ENCODE measurements at places on chromosomes 2 and 18.

- peak; percentile 16 for DNase-seq
These were observed 50.7 kb downstream of the TRAPPC12 start for GRCh38 chr2:3430172-3430571.

GRCh38 chr2:47833516-47833968, 50.6 kb downstream of the MSH6 start:
- DNase-seq = no peak

DNA sequence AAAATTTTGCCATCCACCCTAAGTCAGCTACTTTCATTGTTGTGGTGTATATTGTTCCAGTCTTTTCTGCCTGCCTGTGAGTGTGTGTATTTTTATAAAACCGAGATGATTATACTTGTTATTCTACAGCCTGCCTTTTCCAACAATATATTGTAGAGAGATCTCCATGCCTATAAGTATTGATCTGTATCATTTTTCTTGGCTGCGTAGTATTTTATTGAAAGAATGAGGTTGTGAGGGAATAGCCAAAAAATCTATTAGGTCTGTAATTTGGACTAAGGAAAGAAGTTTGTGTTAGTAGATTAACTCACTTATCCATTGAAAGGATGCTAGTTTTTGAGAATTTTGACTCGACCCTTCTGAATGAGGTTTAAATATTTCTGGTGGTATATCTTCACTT, 34.9 kb downstream of the PPM1B start:
- no peak for DNase-seq

DNA sequence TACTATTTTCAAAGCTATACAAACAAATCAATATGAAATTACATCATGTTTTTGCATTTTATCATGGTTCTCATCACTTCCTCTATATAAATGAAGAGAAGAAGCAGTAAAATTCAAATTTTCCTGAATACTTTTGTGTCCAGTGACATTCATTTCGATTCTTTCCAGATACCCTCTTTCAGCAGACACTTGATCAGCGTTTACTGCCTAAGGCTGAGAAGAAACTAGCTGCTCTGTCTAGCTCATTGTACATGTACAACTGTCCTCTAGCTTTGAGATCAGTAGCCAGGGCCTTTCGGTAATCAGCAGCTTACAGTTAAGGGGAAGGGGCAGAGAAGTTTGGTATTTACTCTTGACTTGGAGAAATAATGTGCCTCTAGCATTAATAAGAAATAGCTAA, 4.8 kb downstream of the VRK2 start:
- DNase-seq = no peak

GRCh38 chr18:79416022-79416676, 20.4 kb downstream of the NFATC1 start:
- DNase-seq = no peak

GRCh38 chr2:196291873-196292800, 120.8 kb upstream of the STK17B start:
- peak; percentile 20 for DNase-seq

DNA sequence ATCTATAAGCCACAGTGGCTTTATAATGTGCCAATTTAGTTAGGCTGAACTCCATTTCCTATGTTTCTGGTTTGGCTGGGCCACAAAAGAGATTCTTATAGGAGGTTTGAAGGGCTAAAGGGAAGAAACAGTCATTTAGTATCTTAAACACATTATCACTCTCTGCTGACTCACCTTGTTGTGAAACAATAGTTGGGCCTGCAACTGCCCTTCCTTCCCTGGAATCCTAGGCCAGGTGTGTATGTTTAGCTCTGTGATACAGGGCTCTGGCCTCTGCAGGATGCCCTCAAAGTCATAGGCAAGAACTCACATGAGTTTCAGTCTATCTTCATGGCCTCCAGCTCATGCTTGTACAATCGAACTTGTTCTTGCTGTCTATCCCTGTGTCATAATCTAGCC, 400.0 kb upstream of the CELF4 start:
- no peak for DNase-seq

DNA sequence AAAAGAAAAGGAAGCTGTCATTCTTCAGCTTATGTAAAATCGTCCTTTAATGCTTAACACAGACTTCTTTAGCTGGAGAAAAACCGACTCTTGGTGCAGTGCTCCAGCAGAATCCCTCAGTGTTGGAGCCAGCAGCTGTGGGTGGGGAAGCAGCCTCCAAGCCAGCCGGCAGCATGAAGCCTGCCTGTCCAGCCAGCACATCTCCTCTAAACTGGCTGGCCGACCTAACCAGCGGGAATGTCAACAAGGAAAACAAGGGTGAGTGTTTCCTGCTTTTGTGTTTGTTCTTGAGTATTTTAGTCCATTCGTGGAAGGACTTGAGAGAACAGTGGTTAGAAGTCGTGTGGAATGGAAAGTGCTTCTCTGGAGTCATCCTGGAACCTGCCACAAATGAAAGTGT, 38.9 kb downstream of the KDM3A start:
- DNase-seq = no peak

DNA sequence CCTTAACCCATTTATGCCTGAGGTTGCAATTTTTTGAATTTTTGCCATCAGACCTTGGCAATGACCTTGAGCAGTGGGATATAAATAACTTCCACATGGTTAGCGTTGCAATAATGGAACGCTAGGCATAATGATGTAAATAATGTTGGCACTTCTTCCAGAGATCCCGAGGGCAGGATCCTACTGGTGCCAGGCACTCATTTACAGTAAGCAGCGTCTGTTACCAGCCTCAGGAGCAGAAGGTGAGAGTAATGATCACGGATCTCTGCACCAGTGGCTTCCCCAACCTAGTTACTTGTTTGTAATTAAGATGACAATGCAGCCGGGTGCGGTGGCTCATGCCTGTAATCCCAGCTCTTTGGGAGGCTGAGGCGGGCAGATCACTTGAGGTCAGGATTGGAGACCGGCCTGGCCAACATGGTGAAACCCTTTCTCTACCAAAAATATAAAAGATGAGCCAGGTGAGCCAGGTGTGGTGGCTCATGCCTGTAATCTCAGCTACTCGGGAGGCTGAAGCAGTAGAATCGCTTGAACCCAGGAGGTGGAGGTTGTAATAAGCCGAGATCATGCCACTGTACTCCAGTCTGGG, 41.9 kb downstream of the CPO start:
- no peak for DNase-seq

- peak; percentile 61 for DNase-seq
These were observed 38.7 kb downstream of the PKDCC start for GRCh38 chr2:42086500-42086953.

- peak; percentile 42 for DNase-seq
These were observed 681 bp upstream of the NRP2 start for GRCh38 chr2:205681401-205682238.

DNA sequence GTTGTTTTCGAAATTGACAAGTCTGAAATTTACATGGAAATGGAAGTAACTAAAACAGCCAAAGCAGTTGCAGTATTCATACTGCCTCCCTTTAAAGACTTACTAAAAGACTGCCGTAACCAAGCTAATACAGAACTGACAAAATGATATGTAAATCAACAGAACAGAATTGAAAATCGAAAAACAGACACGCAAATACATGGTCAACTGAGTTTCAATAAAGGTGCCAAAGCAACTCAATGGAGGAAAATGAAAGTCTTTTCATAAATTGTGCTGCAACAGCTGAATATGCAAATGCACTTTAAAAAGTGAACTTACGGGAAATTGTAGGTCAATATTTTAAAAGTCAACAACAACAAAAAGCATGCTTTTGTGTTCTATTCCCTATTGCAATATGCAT, 34.2 kb downstream of the TMEM131 start:
- no peak for DNase-seq

GRCh38 chr2:182595650-182596049, 120.4 kb upstream of the DNAJC10 start:
- no peak for DNase-seq

GRCh38 chr18:37568671-37569070, 3.1 kb upstream of the CELF4 start:
- no peak for DNase-seq

- no peak for DNase-seq
These were observed 687.8 kb downstream of the NUP35 start for GRCh38 chr2:183812091-183812490.

GRCh38 chr2:26401739-26402541, at the start of gene DRC1:
Gene DRC1 (plus strand): TSS chr2:26401920. CDS start chr2:26401990, 70 bp downstream.
- peak; percentile 82 for DNase-seq

GRCh38 chr2:38269421-38269820, 107.7 kb downstream of the ATL2 start:
- no peak for DNase-seq

DNA sequence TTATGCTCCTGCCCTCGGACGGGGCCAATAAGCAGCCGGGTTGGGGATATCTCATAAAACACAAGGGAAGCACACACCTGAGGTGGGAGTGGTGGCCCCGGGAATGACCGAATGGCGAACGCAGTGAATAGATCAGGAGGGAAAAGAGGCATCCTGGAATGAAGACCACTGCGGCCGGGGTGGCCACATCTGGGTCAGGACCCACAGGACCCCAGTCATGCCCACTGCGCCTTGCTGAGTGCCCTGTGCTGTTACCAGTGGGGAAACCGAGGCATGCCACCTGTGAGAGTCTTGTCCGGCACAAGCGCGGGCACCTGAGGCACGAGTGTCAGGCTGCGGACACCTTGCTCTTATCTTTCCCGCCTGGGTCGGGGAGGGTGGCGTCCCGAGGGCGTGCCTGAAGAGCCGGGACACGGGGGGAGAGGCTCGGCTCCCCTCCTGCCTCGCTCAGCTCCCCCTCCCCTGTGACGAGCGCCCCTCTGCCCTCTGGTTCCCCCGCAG, 1.6 kb downstream of the PDCD1 start:
- DNase-seq = no peak

DNA sequence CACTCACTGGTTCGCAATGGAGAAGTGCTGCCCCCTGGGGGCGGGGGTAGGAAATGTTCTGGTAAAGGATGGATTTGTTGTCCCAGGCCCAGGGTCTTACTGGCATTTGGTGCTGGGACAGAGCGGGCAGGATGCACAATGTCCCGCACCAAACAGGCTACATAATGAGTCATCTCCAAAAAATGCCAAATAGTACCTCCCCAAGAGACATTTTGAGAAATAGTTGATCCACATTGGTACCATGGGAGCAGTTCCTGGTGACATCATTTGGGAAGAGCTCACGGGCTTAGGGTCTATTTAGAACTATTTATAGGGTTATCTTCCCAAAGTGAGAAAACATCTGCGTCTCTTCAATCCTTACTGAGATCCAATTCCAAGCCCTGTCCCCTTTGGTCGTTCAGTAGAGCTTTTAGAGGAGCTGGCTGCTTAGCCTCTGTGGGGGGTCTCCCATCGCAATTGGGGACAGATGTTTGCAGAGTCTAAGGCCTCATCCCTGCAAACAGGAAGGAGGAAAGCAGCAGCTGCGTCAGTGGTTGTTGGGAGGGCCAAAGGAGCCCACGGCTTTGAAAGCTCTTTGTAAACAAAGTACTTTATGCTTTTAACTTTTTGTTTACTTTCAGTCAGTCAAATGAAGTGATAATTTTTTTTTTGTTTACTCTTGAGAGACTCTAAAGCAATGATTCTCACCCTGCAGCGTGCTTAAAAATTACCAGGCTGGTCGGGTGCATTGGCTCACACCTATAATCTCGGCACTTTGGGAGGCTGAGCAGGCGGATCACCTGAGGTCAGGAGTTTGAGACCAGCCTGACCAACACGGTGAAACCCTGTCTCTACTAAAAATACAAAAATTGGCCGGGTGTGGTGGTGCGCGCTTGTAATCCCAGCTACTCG, 49.3 kb downstream of the GREB1 start:
- peak; percentile 77 for DNase-seq

DNA sequence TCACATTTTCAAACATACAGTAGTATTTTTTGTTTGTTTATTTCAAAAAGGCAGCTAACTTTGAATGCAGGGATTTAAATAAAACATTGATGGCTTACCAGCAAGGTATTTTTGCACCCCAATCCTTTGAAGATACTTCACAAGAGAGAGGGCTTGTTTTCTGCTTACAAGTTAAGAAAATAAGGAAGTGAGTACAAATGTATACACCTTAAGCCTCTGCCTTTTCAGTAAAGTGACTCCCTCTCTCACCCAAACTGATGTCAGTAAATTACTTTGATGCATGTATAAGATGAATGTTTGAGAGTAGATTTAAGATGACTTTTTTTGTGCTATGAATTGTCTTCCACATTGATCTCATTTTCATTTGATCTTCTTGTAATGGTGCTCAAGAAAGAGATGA, 820.0 kb downstream of the CPS1 start:
- DNase-seq = no peak

DNA sequence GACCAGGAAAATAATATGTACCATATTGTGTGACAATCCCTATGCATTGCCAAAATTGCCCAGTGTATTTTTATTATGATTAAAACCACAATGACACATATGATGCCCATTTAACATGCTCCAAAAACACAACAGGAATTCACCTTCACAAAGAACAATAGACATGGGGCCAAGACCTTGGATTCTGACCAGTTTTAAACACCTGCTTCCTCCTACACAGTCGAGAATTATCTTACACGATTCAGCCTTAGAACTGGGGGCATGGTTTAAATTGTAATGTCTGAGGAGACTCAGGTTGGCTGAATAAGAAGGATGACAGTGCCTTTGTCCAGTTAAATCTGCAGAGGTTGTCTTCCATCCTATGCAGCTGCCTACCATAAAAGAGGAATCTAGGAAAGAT, 212.7 kb downstream of the PLCL1 start:
- DNase-seq = no peak

DNA sequence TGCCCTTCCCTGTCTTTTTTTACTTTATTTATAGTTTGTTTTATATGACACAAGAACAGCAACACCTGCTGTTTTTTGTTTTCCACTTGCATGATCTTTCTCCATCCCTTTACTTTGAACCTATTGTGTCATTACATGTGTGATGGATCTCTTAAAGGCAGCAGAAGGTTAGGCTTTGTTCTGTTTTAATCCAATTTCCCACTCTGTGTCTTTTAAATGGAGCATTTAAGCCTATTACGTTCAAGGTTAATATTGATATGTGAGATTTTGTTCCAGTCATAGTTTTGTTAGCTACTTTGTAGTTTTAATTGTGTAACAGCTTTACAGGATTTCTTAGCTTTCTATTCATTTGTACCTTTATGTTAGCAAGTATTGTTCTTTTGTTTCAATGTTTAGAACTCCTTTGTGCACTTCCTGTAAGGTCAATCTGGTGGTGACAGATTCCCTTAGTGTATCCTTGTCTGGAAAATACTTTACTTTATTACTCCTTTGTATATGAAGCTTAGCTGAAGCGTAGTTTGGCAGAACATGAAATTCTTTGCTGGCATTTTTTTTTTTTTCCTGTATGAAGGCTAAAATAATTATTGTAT, 1443.0 kb upstream of the LRRTM1 start:
- no peak for DNase-seq

DNA sequence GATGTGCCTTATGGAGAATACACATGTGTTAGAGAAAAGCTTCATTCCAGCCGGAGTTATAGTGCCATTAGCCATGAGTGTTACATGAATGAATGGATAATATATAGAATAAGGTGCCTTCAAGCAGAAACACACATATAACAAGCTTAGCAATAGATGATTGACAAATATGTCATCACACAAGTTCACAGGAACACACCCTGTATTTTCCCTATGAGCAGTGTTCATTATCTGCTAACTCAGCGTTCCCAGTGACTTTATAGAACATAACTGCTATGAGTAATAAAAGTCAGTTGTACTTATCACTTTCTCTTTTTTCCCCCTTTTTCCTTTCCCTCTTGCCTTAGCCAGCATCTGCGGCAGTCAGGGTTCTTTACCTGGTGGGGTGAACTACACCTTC, 65.1 kb downstream of the TIMM21 start:
- no peak for DNase-seq
